ENCODE measurements at places on chromosomes 6 and 20.

DNA sequence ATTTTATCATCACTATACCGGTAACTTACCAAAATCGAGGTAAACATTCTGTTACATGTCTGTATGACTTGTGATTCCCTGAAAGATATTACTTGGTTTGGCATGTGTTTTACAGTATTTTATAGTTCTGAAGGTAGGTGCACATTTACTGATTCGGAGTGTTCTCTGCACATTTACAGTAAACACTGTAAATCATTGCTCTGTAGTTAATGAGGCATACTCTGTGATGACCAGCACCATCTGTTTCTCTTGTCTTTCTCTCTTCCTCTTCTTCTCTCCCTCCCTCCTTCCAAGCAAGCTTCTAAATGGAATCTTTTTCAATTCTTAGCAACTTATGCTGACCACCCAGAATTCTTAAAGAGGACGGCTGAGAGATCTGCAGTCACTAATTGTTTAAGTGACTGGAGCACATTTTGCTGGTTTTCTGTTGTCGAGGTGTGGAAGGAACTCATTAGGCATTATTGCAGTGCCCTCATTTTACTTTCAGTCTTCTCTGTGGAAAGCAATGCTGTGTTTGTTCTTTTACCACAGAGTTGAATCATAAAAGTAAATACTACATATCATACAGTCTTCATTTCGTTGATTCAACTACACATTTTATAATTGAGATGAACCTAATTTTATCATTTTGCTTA, 126.5 kb downstream of the UTRN start:
- no peak for DNase-seq

DNA sequence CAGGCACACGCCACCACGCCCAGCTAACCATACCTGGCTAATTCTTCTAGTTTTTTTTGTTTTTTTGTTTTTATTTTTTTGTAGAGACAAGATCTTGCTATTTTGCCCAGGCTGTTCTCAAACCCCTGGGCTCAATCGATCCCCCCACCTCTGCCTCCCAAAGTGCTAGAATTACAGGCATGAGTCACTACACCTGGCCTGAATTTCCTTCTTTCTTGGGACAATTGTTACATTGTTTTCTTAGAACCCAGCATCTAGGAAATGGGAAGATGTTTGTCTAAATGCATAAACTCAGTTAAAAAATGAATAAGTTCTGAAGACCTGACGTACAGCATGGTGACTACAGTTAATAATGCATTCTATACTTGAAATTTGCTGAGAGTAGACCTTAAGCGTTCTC, 10.8 kb upstream of the AGPAT4 start:
- no peak for DNase-seq

DNA sequence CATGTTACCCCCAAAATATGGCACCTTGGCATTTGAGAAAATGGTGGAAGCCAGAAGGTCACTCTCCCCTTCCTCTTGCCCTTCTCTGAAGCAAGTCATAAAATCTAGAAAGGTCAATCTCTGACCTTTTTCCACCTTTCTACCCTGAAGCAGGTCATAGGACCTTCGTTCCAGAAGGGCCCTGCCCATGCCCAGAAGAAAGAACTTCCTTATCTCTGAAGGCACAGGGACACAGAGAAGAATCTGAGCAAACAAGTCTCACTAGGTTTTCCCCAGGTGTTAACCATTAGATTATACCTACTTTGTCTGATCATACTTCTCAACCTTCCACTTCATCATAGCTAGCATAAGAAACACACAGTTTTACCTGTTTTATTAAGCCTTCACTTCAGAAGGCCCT, 42.5 kb downstream of the SMPDL3A start:
- DNase-seq: no peak

DNA sequence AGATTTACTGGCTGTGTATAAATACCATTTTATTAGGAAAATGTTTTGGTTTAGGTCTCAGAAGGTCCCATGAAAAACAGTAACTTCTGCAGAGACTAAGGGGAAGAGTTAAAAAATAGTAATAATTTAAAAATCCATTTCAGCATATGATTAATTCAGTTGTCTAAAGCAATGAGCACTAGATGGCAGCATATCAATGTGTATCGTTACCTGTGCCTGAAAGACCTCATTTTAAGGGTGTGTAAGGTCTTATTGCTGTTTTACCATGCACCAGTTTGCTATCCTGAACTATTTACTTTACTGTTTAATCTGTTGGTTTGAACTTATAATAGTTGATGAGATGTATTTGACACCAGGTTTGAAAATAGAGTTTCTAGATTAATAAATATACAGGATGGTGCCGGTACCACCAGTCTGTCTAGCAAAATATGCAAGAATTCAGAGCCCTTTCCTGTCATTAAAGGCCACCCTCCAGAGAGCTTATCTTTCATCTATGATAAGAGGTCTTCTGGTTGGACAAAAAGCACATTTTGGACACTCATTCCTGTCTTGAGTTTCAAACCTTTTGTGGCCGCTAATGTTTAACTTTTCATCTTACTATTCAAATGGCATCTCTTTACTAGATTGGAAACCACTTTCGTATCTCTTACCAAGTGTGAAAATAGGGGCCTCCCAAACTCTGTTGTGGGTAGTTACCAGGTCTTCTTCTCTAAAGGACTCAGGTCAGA, 8.9 kb upstream of the AHI1 start:
- DNase-seq: no peak

DNA sequence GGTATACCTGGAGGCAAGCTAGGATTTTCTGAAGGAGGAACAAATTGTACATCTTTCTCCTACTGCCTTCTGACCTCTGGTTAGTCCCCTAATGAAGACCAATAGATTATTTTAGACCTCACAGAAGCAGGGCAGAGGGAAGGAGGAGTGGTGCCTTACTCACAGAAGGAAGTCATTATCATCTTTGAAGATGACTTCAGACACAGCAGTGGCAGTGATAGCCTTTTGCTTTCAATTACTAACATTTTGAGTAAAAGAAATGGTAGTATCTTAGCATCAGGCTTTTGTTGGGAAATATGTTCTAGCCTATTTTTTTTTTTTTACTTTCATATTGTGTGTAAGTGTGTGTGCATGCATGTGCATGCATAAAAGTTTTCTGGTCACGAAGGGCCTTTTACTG, 164.2 kb upstream of the PLN start:
- no peak for DNase-seq

- DNase-seq: no peak
Measured at GRCh38 chr6:12751694-12752325, 35.2 kb downstream of the PHACTR1 start.

DNA sequence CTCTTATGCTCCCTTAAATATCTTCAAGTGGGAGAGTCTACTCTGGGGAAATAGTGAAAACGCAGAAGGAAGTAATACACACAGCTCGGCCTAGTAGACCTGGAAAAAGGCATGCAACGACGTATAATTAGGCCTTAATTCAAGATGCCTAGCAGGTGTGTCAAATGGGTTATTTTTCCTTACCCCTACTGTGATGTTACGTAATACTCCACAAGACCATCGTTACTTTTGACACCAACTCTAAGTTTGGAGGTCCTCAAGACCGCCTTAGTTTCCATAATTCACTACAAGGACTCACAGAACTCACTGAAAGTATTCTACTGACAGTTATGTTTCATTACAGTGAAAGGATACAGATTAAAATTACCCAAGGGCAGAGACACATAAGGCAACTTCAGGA, 1024.3 kb upstream of the MAP3K7 start:
- DNase-seq: no peak

GRCh38 chr20:58711266-58712051, 18.9 kb downstream of the NPEPL1 start:
- DNase-seq: no peak

GRCh38 chr6:1611322-1611571, 1.5 kb downstream of the FOXC1 start:
- DNase-seq: no peak

DNA sequence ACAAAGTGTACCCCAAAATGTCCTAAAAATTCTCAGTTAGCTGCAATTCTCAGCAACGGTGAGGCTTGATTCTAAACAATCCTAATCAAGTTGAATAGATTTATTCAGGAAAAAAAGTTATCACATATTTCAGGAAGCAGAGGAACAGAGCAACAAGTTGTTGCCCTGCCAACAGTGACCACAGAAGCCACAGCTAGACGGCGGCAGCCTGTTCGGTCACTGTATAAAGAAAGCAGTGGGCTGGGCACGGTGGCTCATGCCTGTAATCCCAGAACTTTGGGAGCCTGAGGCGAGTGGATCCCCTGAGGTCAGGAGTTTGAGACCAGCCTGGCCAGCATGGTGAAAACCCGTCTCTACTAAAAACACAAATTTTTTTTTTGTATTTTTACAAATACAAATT, 171.2 kb upstream of the BMP5 start:
- DNase-seq: no peak

DNA sequence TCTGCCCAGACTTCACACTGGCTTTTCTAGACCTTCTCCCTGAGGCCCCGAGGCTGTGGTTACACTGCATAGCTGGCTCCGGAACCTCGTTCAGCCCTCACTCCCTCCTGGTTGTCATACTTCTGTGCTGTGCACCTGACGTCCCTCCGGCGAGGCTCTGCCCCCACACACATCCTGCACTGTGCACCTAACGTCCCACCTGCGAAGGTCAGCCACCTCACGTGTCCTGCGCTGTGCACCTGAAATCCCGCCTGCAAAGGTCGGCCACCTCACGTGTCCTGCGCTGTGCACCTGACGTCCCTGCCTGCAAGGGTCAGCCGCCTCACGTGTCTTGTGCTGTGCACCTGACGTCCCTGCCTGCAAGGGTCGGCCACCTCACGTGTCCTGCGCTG, 111.0 kb upstream of the FRMD1 start:
- DNase-seq: no peak

DNA sequence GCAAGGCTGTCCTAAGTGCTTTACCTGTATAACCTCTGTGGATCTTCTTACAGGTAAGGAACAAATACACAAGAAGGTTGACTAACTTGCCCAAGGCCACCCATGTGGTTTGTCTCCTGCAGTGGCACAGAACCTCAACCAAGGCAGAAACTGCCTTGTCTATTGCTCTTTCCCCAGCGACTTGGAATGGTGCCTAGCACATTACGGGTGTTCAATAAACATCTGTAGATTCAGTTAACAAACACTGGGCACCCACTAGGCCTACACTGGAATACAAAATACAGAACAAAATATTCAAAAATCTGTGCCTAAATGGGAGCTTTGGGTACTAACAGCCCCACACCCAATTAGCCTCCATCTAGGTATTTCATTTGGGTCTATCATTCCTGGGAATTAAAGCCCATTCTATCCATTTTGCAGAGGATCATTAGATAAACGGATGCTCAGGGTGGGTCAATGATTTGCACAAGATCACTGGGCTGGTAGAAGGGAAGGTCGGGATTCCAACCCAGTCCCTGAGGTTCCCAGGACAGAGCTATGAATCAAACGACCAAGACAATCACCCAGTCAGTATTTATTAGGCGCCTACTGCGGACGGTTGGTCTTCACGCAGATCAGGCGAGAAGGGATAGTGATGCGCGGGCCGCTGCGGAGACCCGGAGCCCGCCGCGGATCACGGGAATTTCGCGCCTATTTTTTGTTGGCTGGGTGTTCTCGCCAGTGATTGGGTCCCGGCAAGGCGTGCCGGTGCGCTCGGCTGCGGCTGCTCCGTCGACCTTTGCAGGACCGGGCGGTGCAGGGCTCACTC, at the start of gene STK35:
TSS of gene STK35 (plus strand) at position 771 of the 808 bp plus-strand sequence. CDS start 55 bp downstream, outside the sequence.
- no peak for DNase-seq
